Posterior vena cava (tissue), 2 donors: ENCODE measurements at places on chromosomes 6 and 20. TPM values are rescaled to one million over a fixed set of nuclear protein-coding genes. Genes with fewer than 3 reads are reported as not detected.
A peak's percentile ranks its signal among the peaks of the same experiment; 100 is the strongest.

GRCh38 chr6:110814102-110815014, 911 bp downstream of the CDK19 start:
- peak; percentile 87 for DNase-seq

RIPPLY2 gene
- total RNA-seq, result not detected

KCNQ2 gene
- not detected for total RNA-seq

GABRR1 gene
- total RNA-seq, result 0.29 TPM

PAK5 gene
- not detected for total RNA-seq

DNA sequence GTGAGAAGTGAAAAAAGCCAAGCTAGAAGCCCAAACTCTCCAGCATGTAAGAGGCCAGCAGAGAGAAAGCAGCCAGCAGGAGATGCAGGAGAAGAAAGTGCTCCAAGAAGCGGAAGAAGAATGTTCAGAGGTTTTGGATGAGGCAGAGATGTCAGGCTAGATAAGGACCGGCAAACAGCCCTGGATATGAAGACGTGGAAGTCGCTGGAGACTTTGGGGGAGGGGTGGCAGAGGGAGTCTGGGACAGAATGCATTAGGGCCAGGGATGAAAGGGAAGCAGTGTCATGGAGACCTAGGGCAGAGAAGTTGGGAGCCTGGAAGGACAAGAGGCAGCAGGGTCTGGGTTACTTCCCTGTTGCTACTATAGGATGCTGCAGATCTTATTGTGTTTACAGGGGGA, 5.3 kb upstream of the SCUBE3 start:
- DNase-seq, result no peak

DNA sequence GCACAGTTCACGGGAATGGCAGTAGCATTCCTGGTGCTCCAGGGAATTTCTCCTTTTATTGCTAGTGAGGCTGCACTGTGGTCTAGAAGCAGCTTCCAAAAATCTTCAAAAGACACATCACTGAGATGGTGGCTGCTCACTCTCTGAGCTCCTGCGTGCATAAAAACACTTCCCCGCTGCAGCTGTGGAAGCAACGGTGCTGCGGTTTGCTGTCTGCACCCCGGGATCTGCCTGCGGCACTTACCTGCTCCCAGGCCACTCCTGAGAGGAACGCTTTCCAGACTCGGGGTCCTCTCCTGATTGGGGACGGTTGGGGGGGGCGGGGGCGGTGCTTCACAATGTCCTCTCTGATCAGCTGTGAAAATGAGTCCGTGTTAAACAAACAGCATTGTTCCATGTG, 77.9 kb downstream of the TMEM242 start:
- DNase-seq, result no peak

NMBR gene
- not detected for total RNA-seq

- DNase-seq, result no peak
Measured at GRCh38 chr6:157646012-157646411, 177.0 kb upstream of the SNX9 start.

DNA sequence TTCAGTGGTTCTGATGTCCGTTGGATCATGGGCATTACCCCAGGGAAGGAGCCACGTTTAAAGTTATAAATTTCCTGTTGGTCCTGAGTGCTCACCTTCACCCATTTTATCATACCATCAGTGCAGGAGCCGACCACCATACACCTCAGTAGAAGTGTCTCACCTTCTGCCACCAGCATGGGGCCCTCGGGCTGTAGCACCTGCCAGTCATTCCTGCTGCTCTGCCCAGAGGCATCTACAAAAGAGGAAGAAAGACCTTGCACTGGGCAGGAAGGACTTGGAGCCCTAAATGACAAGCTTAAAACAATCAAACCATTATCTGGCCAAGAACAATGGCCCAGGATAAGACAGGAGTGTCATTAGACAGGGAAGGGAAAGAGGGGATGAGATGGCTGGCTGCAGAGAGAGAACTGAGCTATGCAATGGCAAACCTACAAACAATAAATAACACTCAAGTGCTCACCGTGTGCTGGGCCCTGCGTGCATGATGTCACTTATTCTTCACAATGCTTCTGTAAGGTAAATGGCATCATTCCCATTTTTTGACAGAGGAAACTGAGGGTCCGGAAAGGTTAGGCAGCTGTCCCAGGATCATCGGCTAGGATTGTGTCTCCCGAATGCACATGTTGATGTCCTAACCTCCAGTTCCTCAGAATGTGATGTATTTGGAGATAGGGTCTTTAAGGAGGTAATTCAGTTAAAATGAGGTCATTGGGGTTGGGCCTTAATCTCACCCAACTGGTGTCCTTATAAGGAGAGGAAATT, 11.2 kb downstream of the SIRPB2 start:
- no peak for DNase-seq

DNA sequence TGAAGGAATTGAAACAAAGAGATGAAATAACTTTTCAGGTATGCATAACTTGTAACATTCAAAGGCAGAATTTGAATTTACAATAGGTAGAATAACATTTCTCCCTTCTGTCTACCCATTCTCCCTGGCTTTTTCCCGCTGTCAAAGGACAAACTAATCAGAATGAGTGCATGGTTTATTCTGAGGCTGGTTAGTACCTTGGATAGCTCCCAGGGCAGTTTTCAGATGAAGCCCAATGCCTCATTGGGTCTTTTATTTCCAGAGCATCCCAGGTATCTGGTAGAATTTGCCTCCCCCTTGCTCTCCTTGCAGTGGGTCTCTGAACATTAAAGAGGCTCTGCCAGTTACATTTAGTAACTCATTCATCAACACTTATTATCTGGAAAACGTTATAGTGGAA, 665.5 kb downstream of the BCKDHB start:
- no peak for DNase-seq

GRCh38 chr6:79467716-79468115, 69.5 kb downstream of the LCA5 start:
- DNase-seq, result no peak

- DNase-seq, result no peak
Measured at GRCh38 chr20:1267161-1267560, 1.1 kb downstream of the SNPH start.

- no peak for DNase-seq
Measured at GRCh38 chr6:82767037-82767436, 298.6 kb downstream of the UBE3D start.

- no peak for DNase-seq
Measured at GRCh38 chr20:34583544-34583943, 25.0 kb downstream of the MAP1LC3A start.

DNA sequence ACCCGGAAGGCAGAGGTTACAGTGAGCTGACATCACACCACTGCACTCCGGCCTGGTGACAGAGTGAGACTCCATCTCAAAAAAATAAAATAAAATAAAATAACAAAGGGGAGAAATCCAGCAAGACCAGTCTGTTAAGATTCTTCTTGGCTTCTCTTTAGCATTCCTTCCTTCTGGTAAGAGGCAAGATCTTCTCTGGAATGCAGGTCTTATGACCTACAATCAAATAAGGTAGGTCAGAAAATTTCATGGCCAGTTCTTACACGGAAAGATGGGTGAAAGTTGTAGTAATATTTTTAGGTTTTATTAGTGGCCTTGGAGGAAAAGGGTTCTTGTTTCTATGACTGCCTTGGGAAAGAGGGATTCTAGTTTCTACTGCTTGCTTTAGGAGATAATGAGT, 180.9 kb downstream of the FUT9 start:
- DNase-seq, result no peak

DNA sequence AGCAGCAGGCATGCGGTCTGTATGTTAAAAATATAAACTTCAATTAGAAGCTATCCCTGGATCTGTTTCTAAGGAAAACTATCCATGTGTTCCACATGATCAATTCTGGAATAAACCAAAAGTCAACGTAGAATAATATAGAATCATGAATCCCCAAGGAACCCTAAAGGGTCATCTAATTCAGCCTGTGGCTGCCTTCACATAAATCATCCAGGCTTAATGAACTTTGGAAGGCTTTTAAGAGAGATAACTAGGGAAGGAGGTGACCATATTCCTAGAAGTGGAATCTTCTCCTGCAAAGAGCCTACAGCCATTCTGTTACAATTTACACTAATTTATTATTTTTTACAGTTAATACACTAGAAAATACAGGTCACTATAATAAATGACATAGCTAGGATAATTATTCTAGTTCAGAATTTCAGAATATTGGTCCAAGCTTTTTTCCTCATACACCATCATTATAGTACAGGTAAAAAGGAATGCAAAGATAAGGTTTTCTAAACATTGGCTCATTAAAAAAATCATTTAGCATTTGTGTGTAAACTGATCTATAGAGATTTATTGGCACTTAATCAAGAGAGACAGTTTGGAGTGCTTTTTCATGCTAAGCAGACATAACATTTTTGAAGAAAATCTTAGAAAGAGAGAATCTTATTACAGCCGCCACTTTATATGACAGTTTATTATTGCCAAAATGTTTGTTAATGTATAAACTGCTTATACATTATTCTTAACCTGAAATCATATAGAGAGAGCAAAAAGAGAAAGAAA, 851.2 kb downstream of the PHF3 start:
- no peak for DNase-seq

DNA sequence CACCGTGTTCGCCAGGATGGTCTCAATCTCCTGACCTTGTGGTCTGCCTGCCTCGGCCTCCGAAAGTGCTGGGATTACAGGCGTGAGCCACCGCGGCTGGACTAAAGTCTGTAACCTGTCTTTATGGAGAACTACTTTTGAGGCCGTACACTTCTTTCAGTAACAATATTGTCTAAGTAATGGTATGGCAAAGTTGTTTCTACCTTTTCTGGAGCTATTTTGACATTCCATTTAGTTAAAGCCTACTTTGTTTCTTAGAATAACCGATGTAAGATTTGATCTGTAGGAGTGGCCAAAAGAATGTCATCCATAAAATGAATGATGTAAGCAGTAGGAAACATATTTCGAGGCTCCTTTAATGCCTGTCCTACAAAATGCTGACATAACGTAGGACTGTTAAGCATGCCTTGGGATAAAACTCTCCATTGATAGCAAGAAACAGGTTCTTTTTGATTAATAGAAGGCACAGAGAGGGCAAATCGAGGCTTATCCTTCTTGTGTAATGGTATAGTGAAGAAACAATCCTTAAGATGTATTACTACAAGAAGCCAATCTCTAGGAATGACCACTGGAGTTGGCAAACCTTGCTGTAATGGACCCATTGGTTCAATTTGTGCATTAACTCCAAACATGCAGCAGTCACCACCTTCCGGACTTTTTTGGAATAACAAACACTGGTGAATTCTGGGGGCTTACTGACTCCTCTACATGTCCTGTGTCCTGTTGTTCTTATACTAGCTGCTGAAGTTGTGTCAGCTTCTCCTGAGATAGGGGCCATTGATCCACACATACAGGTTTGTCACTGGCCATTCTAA, 35.9 kb downstream of the HLA-DRA start:
- no peak for DNase-seq

DNA sequence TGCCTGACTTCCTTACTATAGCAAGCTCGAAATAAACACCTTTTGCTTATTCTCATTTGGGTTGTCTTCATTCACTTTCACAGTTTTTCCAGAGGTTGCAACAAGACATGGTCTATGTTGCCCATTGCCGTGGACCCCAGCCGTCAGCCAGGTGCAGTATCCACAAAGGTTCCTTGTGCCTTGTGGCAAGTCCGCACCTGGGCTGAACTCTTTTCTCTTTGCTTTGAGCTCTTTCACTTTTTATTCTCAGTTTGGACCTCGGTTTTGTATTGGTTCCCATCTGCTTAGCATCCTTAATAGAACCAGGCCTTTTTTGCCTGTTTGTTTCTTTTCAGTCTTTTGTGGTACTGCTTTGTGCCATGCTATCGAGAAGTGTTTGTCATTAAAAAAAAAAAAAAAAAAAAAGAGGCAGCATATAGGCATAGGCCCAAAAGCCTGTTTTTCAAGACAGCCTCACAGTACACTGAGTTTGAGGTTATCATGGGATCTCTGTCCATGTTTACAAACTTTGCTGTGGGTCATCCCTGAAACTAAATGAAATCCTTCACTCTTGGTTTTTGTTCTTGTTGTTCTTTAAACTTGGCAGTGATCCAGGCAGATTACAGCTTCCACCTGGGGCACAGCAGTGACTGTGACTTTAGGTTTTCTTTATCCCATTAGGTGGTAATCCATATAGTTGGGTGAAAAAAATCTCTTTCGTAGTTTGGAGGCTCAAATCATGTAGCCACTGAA, 33.3 kb downstream of the GSTA3 start:
- no peak for DNase-seq

DNA sequence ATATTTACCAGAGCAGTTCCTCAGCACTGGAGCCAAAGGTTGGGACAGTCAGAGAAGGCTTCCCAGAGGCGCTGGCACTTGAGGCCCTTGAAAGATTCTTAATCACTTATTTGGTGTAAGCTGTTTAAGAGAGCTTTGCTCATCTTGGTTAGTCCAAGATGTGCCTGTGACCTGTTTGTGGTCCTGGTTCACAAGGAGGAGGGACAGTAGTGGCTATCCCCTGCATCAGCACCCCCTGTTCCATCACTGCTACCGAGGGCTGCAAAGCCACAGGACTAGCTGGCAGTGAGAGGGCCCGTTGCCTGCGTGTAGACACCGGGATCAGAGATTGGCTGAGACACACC, 35.7 kb downstream of the VEGFA start:
- DNase-seq, result no peak

ASIP gene
- total RNA-seq, result not detected

- DNase-seq, result no peak
Measured at GRCh38 chr6:12968839-12969558, 252.4 kb downstream of the PHACTR1 start.

ZSCAN31 gene
- total RNA-seq, result 14.6 TPM

DNA sequence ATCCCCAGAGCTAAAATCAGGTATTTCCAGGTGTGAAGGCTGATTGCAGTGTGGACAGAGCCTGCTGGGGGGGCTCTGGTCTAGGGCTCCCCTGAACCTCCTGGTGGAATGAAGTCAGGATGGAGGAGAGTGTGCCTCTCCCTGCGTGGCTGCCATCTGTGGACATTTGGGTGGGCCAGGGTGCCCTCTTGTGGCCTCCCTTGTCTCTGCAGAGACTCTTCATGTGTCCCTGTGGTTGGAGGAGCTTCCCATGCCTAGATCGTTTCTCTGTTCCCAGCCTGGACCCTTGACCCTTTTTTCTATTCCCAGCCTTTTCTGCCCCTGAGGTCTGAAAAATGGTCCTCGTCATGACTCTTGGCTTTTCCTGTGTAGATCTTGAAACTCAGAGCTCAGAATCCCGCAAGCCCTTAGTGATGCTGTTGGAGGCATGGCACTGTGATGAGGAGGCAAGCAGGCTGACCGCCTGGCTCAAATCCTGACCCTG, 9.9 kb upstream of the PSMF1 start:
- DNase-seq, result peak; percentile 82

DNA sequence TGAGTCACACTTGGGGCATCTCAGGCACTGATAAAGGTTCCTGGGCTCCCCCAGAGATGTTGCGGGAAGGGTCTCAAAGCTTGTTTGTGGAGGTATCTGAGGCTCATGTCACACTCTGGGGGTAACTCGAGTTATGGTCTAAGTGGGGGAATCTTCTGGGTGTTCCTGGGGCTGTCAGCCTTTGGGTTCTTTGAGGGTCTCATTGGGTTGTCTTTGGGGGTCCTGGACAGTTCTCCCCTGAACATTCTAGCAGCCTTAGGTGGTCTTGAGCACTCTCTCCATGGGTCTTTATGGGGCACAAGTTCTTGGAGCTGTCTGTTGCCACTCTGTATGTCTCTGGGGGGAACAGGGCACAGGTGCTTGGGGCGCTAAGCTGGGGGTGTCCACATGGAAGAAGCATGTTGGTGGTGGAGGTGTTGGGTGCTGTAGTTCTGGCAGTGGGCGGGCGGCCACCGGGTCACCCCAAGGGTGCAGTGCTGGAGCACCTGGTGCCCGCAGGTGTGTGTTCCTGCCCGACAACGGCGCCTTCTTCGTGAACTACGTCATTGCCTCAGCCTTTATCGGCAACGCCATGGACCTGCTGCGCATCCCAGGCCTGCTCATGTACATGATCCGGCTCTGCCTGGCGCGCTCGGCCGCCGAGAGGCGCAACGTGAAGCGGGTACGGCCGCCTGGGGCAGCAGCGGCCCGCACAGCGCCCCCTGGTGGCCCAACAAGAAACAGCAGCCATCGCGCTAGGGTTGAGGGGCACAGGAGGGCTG, 7.1 kb upstream of the CAPN11 start:
- peak; percentile 93 for DNase-seq

BEND3 gene
- total RNA-seq, result 1.8 TPM
